Activated CD8-positive, alpha-beta memory T cell treated with anti-CD3 and anti-CD28 coated beads, Interleukin-2, amount 10 ng/mL, durations not matched to agents 7 days and 5 days (primary cell): ENCODE measurements at places on chromosomes 12 and 14.
A peak's percentile ranks its signal among the peaks of the same experiment; 100 is the strongest.

- DNase-seq, result no peak
Observed at GRCh38 chr14:53742233-53742620, 214.4 kb downstream of the BMP4 start.

DNA sequence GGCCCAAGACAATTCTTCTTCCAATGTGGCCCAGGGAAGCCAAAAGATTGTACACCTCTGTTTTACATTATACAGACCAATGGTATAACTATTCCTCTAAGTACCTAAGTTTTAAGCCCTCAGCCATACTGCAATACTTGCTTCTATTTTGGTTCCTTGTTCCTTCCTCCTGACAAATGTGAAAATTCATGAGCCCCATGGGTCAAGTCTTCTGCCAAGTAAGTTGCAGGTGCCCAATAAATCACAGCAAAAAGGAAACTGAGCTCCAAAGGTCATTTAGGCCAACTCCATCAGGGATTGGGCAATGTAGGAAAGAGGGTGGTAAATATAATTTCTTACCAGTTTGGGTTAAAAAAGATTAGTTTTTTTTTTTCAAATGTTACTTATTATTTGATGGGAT is 57.7 kb upstream of the NPFF start:
- no peak for DNase-seq

- DNase-seq, result no peak
Observed at GRCh38 chr14:50343434-50343833, 31.3 kb downstream of the DMAC2L start.

DNA sequence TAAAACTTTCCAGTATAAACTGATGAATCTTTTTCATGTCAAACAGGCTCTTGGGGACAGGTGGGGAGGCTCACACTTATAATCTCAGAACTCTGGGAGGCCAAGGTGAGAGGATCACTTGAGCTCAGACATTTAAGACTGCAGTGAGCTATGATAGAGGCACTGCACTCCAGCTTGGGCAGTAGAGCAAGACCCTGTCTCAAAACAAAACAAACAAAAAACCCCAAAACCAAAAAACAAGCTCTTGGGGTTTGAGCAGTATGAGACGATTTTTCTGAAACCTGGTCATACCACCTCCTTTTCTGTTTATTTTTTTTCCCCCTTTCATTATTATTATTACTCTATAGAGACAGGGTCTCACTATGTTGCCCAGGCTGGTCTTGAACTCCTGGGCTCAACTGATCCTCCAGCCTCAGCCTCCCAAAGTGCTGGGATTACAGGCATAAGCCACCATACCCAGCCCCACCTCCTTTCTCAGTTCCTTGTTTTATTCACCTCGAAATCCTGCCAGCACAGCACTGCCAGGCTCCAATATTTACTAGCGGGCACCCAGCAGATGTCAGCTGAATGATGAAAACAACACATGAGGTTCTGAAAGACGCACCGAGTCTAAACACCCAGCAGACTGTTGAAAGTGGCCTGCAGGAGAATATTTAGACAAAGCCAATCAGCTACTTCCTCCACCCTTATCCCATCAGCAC is 19.5 kb upstream of the CDK17 start:
- no peak for DNase-seq

DNA sequence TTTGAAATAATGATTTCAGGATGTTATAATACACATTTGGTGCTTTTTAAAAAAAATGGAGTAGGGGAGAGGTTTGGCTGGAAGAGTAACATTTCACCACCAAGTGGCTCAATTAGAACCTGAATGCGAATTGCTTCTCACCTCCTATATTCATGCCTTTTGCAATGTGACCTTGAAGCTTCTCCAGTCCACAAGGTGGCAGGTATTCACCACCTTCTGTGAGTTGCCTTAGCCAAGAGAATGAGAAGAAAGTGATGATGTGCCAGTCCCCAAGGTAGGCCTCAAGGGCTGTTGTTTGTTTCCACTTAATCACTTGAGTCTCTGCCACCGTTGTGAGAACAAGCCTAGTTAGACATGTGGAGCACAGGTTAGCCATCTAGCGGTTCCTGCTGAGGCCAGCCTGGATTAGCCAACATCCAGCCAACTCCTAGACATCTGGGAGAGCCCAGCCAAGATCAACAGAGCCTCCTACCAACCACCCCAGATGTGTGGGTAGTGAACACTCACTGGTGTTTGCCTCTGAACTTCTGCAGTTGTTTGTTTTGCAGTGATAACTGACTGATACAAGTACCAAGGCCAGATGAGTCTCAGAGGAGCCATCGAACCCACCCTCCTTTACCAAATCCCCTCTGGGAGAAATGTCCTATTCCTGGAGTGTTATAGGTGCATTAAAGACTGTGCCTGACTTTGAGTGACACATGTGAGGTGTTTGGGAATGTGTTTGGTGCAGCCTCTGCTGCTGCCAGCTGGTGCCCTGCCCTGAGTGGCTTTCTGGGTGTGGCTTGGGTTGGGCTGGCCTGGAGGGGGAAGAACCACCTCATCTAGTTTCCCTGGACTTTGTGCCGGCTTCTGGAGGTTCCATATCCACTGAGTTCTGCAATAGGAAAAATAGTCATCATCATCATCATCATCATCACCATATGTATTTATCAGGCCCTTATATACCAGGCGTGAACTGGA is 132.5 kb upstream of the RFLNA start:
- no peak for DNase-seq

GRCh38 chr14:91872011-91872501 is 4.7 kb upstream of the TC2N start:
- DNase-seq, result peak; percentile 73

GRCh38 chr12:44357494-44357893 is 518.6 kb downstream of the NELL2 start:
- no peak for DNase-seq
